ENCODE measurements at places on chromosomes 3 and 15.

DNA sequence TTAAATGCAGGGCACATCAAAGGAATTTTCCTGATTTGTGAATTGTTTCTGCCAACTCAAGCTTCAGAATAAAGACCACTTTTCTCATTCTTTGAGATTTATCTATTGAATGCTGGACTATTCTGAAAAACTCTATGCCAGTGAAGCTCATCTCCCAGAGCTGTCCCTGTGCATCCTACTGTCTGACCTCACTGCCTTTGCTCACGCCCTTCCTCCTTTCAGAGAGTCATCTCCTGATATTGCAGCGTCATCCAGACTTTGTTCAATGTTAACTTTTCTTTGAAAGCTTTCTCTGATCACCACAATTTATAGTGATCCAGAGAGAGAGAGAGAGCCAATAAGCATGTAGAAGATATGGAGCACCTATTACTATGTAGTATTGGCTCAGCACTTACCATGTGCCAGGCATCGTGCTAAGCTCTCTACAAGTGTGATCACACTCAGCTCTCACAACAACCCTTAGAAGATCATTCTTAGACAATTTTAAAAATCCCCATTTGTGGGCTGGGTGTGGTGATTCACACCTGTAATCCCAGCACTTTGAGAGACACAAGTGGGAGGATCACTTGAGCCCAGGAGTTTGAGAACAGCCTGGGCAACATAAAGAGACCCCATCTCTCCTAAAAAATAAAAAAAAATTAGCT, 30.2 kb upstream of the TLE3 start:
- DNase-seq: no peak

DNA sequence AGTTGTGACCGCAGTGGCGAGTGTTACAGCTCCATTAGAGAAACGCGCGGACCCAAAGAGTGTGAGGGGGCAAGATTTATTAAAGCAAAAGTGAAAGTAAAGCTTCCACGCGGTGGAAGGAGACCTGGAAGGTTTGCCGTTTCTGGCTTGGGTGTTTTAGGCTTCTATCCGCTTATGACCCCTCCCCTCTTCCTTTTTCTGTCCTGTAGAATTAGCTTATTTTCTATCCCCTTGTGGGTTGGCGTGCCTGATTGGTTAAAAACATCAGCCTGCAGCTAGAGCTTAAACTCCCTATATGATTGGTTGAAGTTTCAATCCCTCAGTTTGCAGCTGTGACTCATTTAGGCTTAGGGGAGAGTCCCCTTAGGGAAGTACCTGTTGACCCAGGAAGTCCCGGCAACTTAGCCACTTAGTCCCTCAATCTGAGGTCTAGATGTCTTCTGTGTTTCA, 39.6 kb downstream of the C3orf38 start:
- DNase-seq: no peak

DNA sequence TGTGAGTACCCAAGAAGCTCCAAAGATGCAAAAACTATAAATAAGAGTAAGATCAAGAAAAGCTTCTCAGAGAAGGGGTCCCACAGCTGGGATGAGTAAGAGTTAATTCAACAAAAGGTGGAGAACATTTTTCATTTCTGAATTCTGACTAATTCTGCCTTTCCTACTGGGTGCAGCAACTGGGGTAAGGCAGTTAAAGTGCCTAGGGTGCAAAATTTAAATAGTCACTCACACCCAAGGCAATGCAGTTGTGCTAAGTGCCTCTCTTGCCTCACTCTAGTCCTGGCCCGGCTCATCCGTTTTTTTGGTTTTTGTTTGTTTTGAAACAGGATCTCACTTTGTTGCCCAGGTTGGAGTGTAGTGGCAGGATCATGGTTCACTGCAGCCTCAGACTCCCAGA, 240.2 kb downstream of the TP63 start:
- no peak for DNase-seq

GRCh38 chr3:132749786-132750185, 27.6 kb upstream of the NPHP3 start:
- no peak for DNase-seq

- DNase-seq: no peak
These were observed 248.0 kb downstream of the THSD4 start for GRCh38 chr15:71362987-71363968.

DNA sequence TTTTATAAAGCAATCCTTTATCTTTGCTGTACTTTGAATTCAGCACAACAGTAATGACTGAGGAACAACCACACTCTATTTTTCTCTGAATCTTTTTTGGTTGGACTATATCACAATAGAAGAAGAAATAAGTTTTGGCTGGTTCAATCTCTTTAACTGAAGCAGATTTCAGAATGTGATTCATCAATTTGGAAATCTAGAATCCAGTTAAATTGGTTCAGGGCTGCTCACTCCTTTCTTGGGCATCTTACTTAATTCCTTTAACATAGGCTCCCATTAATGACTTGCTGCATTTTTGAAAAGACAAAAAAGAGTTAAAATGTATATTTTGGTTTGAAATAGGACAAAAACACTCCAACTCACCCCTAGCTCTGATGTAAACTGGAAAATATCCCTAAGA, 688.3 kb upstream of the NECTIN3 start:
- no peak for DNase-seq

DNA sequence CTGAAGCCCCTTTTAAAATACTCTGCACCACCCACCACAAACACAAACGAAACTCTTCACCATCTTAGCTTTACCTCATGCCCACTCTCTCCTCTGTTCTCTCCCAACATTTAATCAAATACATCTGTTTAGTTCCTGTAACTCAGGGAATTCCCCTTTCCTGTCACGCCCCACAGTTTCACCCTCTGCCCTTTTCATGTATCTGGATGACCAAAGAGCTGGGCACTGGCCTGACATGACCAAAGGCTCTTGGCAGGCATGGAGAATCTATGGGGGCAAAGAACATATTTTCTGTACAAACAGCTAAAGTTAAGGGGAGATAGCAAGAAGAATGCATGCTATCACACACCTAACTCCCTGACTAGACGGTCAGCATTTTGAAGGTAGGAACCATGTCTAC, 270.0 kb downstream of the TBL1XR1 start:
- DNase-seq: no peak

GRCh38 chr3:111073218-111073617, 1.6 kb downstream of the NECTIN3 start:
- DNase-seq: no peak

DNA sequence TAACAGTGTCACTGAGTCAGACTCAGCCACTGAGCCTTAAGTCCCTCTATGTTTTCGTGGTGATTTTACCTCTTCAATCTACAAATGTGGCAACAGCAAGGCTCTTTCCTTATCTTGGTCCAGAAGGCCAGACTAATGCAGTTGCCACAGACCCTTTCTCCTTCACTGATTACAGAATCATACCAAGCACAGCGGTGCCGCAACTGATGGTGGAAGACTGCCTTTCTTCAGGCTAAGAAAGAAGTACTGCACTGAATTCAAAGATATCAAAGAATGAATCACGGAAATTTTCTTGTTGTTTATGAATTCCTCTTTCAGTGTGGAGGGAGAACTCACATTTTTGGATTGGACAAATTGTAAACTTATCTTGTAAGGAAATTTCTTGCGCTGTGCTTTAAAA, 18.6 kb downstream of the DCP1A start:
- no peak for DNase-seq
